Occipital lobe (tissue), 3 donors: ENCODE measurements at places on chromosomes 4 and X. TPM values are rescaled to one million over a fixed set of nuclear protein-coding genes. Genes with fewer than 3 reads are reported as not detected.

The CA5B gene
- total RNA-seq, result 7.0 TPM

DNA sequence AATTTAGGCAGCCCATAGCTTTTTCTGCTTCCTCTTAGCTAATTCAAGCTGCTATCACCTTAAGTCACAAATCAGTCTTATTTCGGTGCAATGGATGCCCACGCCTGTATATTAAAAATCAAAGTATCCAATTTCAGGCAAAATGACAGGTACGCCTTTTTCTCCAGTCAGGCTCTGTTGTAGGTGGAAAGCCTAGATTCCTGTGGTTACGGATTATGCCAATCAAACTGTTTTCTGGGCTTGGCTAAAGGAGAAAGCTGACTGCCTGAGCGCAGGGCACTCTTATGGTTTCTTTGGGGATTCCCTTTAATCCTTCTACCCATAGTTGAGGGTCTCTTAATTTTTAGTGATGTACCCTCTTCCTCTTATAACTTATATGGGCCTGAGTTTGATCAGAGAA lies 550.5 kb downstream of the PDHA2 start:
- no peak for DNase-seq

DNA sequence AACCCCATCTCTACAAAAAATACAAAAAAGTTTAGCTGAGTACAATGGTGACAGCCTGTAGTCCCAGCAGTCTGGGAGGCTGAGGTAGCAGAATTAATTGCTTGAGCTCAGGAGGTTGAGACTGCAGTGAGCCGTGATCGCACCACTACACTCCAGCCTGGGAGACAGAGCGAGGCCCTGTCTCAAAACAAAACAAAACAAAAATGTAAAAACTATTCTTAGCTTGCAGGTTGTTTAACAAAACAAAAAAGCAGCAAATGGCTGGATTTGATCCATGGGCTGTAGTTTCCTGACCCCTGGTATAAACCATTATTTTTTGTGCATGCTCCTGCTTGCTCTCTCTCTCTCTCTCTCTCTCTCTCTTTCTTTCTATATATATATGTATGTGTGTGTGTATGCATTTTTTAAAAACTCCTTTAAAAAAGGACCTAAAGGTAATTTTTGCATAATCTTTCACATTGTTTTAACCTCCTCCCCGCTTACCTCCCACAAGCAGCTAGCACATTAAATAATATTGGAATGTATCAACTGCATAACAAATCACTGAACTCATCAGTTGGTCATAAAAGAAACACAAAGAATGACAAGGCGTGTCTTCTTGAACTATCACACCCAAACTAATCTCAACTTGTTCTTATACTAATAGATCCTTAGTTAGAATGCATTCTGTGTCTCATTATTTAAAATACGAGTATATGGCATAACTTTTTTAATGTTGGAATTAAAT lies 4.8 kb downstream of the AREG start:
- DNase-seq, result no peak

- DNase-seq, result no peak
Observed at GRCh38 chr4:100913685-100914084, 395.9 kb upstream of the EMCN start.
